Glutamatergic neuron (in vitro differentiated cells): ENCODE measurements at places on chromosomes 1 and 21. TPM values are rescaled to one million over a fixed set of nuclear protein-coding genes. Genes with fewer than 3 reads are reported as not detected.
A peak's percentile ranks its signal among the peaks of the same experiment; 100 is the strongest.

The ELF3 gene
- total RNA-seq, result 0.96 TPM

The ANKRD35 gene
- 2.1 TPM for total RNA-seq

The MANEAL gene
- total RNA-seq, result 112 TPM

The ILDR2 gene
- 0.56 TPM for total RNA-seq

The CFHR3 gene
- not detected for total RNA-seq

The LHX8 gene
- not detected for total RNA-seq

DNA sequence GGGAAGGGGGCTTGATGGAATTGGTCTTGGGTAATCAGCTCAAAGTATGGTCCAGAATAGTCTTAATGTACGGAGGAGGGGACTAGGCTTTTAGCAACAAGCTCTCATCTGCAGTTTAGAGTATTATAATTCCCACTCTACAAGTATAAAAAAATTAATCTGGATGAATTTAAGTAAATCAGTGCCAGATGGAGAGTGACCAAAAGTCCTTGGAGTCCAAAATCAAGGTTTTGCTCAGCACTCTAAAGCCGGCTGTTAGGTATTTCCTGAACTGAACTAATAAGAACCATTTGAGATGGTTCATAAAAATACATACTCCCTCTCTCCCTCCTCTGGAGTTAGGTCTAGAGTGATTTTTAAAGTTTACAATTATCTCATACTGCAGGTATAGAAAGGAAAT, 23.7 kb downstream of the GLUL start:
- H3K27ac ChIP-seq, result no peak overlapping the region
- H3K36me3 ChIP-seq, result no peaks in the 10 kb centered on the region
- H3K4me3 ChIP-seq, result no peak overlapping the region
- H3K27me3 ChIP-seq, result no peaks in the 10 kb centered on the region
- no peaks in the 10 kb centered on the region for H3K4me1 ChIP-seq

DNA sequence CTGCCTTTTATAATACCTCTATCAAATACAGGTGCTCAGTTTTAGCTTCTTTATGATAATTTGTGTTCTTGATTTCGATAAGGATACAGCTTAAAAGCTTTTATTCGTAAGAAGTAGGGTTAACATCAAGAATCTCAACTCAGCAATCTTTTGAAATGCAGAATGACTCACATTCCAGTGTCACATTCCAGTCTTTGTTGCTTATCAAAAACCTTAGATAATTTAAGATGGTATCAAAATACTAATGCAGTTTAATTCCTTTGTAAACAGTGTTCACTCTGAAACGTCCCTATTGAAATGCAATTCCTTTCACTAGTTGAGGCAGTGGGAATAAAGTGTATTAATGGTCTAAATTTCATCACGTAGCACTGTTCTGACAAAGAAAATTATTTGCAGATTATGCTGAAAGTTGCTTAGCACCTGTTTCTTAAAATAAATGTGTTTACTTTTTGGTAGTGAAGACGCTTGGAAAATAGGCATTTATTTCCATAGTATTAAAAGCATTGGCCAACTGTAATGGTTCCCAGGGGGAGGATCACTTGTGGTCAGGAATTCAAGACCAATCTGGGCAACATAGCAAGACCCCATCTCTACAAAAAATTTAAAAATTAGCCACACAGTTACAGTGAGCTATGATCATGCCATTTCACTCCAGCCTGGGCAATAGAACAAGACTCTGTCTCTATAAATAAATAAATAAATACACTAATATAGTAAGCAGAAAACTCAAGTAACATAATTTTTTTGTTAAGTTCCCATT, 10.1 kb upstream of the CNN3 start:
- no peaks in the 10 kb centered on the region for H3K36me3 ChIP-seq
- H3K4me1 ChIP-seq, result peaks cover 8% of the 10 kb centered on the region
- H3K27me3 ChIP-seq, result no peaks in the 10 kb centered on the region
- DNase-seq, result no peak
- no peak overlapping the region for H3K27ac ChIP-seq
- no peak overlapping the region for H3K4me3 ChIP-seq

DNA sequence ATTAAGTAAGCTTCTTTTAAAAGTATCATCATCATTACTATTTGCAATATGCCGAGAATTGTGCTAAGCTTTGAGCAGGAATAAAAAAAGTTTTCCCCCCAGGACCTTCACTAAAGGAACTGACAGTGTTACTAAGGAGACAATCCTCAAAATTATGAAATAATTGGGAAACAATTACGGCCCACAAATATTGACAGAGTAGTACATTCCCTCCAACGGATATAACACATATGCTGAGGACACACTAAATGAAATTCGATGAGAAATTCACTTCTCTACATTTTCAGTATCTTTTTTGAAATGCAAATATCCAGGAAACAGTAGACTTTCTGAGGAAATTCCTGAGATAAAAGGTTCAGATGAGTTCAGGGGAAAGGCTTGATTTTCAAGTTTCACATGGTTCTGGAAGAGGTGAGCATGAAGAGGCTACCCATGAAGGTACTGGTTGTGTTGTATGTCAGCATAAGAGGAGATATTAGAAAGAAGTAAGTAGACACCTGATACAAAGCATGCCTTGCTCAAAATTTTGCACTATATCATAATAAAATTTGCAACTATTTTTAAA, 171.2 kb upstream of the NR5A2 start:
- H3K4me3 ChIP-seq, result no peak overlapping the region
- H3K27me3 ChIP-seq, result no peaks in the 10 kb centered on the region
- H3K36me3 ChIP-seq, result no peaks in the 10 kb centered on the region
- DNase-seq, result no peak

GRCh38 chr1:3530926-3531818, 76.7 kb downstream of the ARHGEF16 start:
- no peak for DNase-seq
- peaks cover 10% of the 10 kb centered on the region for H3K4me1 ChIP-seq
- H3K36me3 ChIP-seq, result no peaks in the 10 kb centered on the region
- peaks cover 17% of the 10 kb centered on the region for H3K27me3 ChIP-seq

DNA sequence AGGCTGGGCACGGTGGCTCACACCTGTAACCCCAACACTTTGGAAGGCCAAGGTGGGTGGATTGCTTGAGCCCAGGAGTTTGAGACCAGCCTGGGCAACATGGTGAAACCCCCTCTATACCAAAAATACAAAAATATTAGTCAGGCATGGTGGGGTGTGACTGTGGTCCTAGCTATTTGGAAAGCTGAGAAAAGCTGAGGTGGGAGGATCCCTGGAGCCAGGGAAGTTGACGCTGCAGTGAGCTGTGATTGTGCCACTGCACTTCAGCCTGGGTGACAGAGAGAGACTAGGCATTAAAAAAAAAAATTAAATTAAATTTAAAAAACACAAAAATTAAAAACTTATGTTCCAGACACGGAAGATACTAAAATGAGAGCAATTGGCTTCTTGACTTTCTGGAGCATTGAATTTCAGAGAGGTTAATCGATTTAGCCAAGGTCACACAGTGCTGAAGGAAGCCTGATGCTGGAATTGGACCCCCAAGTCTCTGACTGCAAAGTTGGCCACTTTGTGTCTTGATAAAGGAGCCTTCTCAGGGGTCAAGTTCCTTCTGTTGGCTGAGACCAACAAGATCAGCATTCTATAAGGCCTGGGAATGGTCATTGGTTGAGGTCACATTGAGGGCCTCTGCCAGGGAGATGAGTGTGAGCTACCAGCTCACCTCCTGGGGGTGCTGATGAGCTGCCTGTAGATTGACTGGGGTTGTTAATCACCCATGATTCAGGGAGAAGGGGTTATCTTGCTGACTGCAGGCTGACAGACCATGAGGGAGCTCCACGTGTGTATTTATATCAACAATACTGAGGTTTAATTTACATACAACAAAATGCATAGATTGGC, 54.3 kb downstream of the RPS6KA1 start:
- H3K4me1 ChIP-seq, result no peaks in the 10 kb centered on the region
- H3K4me3 ChIP-seq, result no peak overlapping the region
- no peak overlapping the region for H3K27ac ChIP-seq
- no peaks in the 10 kb centered on the region for H3K27me3 ChIP-seq
- H3K36me3 ChIP-seq, result no peaks in the 10 kb centered on the region

DNA sequence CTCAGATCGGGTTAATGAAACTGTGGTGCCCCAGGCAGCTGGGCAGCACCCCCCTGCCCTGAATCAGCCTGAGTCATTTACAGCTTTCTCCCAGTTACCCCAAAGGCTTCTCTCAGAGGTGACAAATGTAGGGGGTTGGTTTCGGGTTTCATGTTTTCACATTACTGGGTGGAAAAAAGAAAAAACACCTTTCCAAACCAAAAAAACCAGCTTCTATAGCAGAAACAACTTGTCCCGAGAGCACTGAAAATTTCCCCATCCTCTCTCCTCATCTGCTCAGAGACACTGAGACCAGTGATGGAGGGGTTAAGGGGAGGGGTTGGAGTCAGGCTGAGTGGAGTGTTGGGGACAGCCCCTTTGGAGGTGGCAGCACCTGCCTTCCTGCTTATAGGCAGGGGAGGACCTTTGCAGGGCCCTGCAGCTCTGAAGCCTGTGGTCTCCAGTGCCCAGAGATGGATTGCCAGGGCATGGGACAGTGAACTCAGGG, 15.6 kb downstream of the UTP11 start:
- DNase-seq, result no peak
- H3K27ac ChIP-seq, result peak overlapping the region; percentile 11
- peaks cover 22% of the 10 kb centered on the region for H3K4me1 ChIP-seq
- H3K36me3 ChIP-seq, result no peaks in the 10 kb centered on the region

DNA sequence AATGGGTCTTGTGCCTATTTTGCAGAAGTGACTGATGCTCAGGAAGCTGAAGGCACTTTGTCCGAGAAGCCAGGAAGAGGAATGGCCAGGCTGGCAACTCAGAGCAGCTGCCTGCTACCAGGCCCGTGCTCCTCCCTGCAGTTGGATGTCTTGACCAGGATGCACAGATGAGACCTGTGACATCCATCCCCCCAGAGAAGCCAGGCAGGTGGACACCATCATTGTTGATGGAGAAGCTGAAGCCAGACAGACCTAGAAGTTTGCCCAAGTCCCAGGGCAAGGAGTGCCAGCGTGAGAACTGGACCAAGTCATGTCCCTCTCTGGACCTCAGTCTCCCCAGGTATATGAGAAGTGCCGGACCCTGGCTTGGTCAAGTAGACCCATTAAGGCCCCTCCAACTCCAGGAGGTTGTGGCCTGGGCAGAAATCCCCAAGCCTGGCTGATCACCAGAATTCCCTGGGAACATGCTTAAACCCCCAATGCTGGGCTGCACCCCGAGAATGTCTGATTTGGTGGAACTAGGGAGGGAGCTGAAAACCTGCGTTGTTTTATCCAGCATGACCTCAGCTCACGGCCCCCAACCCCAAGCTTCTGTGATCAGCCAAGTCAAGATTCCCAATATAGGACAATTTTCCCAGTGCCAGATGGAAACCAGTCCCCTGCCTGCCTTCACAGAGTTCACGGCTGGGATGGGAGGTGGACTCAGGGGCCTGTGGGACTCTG, 82.4 kb downstream of the CAMK2N1 start:
- H3K36me3 ChIP-seq, result no peaks in the 10 kb centered on the region
- H3K4me1 ChIP-seq, result peaks cover 2% of the 10 kb centered on the region
- H3K4me3 ChIP-seq, result no peak overlapping the region
- no peak for DNase-seq
- H3K27me3 ChIP-seq, result peaks cover 14% of the 10 kb centered on the region

DNA sequence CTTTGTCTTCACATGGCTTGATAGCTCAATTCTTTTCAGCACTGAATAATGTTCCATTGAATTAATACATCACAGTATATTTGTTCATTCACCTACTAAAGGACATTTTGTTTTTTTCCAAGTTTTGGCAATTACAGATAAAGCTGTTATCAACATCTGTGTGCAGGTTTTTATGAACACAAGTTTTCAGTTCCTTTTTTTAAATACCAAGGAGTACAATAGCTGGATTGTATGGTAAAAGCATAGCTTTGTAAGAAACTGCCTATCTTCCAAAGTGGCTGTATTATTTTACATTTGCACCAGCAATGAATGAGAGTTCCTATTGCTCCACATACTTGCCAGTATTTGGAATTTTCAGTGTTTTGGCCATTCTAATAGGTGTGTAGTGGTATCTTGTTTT, 4.8 kb upstream of the MCOLN2 start:
- H3K36me3 ChIP-seq, result no peaks in the 10 kb centered on the region
- H3K27me3 ChIP-seq, result peaks cover 9% of the 10 kb centered on the region
- no peak overlapping the region for H3K4me3 ChIP-seq
- H3K4me1 ChIP-seq, result peaks cover 3% of the 10 kb centered on the region
- no peak for DNase-seq

- no peak for DNase-seq
- peaks cover 3% of the 10 kb centered on the region for H3K27me3 ChIP-seq
- no peak overlapping the region for H3K27ac ChIP-seq
- H3K36me3 ChIP-seq, result no peaks in the 10 kb centered on the region
- H3K4me3 ChIP-seq, result no peak overlapping the region
Measured at GRCh38 chr21:35521852-35522505, 472.9 kb upstream of the RUNX1 start.

DNA sequence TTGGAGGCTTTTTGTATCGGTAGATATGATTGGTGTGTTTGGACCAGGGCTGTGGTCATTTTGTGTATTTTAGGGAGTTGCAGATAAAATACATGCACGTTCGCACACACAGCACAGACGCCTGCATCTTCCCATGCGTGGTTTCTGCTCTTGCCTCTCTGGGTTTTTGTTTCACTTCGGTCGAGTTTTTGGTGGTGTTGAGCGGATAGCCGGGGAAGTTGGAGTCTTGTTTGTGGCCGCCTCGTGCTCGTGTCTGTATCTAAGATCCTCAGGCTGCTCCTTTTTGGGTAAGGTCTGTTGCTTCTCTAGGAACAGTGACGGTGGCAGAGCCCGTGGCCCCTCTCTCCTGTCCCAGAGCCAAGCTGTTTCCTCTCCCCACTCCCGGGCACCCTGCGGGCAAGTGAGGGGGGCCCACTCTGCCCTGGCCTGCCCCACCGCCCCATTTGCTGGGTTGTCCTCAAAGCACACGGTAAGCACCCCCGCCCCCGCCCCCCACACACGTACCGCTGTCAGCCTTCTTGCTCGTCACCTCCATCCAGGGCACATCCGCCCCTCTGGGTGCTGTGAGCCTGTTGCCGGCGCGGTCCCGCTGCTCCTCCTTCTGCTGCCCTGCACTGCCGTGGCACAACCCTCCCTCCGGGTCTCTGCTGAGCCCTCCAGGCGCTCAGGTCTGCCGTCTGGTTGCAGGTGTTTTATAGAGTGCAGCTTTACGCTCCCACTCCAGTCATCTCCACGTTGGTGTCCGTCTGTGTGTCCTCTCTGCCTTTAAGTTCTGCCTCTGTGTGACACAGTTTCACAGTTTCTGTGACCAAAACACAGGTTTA, 51.9 kb downstream of the AGPAT3 start:
- no peak for DNase-seq
- no peaks in the 10 kb centered on the region for H3K27me3 ChIP-seq
- no peaks in the 10 kb centered on the region for H3K36me3 ChIP-seq
- H3K27ac ChIP-seq, result no peak overlapping the region
- H3K4me1 ChIP-seq, result peaks cover 28% of the 10 kb centered on the region
